ENCODE measurements at places on chromosomes 6 and 20.
A peak's percentile ranks its signal among the peaks of the same experiment; 100 is the strongest.

DNA sequence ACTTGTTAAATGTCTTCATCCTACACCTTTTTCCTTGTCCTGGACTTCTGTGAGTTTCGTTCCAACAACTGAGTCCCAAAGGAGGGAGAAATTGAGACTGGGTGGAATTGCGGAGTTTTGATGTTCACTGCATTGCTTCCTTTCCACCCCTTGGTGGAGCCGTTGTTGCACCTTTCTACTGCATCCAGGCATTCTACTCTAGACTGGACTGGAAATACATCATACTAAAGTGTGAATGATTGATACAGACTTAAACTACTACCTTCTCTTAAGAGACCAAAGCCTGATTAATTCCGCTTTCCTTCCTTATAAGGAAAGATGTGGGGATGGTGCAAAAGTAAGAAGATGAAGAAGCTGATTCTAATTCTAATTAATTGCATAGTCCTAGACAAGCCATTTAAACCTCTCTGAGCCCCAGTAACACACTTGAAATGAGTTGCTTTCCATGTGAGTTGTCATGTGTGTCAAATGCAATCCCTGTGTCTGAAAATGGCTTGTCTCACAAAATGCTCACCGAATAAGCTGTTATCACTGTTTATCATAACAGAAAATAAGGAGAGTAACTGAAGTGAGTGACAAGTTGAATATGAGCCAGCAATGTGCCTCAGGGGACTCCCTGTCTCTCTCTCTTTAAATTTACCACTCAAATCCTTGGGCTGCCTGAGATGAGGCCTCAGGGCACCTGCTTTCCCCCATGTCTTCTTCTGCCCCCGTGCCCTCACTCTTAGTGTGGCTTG lies 338.3 kb upstream of the CHD6 start:
- no peak for DNase-seq

- DNase-seq: no peak
Observed at GRCh38 chr6:56843476-56844349, 111.2 kb upstream of the BEND6 start.

- DNase-seq: peak; percentile 93
Observed at GRCh38 chr6:116447496-116448011, 13.6 kb upstream of the CALHM6 start.

DNA sequence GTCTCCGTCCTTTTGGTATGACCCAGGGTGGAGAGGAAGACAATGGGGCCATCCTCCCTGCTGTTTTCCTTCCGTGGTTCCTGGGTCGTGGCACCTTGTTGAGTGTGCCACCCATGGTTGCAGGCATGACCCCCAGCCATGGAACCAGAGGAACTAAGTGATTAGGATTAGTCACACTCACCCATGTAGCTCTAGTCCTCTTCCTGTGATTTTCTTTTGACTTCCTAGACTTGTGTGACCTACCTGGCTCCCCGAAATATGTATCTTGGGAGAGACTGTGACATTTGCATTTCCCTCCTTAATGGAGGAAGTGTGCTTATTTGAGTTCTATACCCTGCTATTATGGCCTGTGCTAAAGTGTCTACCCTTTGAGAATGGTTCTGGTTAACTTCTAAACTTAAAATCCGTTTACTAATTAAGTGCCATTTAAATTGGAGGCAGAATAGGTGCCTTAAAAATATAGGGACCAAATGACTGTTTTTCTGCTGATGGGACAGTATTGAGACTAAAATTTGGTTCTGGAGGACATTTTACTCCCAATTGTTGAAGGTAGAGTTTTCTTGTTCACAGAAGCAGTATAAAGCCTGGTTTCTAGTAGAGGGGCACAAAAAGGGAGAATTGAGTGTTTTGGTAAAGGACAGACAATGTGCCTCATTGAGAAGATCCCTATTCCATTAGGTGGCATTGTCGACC lies 545.6 kb downstream of the HDGFL1 start:
- no peak for DNase-seq

- DNase-seq: no peak
Observed at GRCh38 chr6:31405996-31406395, 2.6 kb downstream of the MICA start.

- no peak for DNase-seq
Observed at GRCh38 chr20:19713822-19714578, 44.1 kb upstream of the RIN2 start.

Data from stromal cell of bone marrow (primary cell).